ENCODE measurements at places on chromosomes 12 and 14.

- DNase-seq = no peak
Observed at GRCh38 chr12:107749083-107749482, 11.9 kb downstream of the PRDM4 start.

DNA sequence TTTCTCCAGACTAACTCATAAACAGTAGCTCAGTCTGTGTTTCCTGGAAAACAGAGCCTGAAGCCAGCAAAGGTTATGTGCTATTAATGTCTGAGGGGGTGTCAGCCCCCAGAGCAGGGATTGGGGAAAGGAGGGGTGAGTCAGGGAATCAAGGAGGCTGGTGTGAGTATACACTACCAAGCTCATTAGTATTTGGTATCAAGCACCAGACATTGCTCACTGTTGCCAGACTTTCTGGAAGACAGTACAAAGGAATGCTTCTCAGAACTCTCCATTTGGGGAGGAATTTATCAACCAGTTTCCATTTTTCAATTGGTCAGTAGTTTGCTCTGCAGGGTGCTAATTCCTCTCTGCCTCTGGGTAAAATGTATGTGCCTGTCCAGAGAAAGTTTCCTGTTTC, 443.4 kb downstream of the GLT1D1 start:
- DNase-seq = no peak

DNA sequence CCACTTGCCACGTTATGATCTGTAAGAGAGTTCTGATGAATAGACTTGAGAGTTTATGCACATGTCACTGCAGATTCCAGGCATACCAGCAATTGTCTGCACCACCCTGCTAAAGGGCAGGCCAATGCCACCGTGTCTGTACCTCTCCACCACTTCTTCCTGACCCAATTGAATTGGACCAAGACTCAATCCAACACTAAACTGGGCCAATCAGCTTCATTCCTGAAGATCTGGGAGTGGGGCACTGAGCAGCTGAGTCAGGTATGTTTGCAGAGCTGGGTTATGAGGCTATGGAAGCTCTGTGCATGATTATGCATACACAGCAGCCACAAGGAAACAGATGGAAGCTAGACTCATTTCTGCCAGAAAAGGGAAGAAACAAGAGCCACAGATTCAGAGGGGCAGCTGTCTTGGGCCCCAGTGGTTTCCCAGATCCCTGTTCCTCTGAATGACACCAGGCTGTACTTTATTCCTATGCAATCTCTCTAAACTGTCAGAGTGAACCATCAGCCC, 28.0 kb downstream of the DAO start:
- no peak for DNase-seq

DNA sequence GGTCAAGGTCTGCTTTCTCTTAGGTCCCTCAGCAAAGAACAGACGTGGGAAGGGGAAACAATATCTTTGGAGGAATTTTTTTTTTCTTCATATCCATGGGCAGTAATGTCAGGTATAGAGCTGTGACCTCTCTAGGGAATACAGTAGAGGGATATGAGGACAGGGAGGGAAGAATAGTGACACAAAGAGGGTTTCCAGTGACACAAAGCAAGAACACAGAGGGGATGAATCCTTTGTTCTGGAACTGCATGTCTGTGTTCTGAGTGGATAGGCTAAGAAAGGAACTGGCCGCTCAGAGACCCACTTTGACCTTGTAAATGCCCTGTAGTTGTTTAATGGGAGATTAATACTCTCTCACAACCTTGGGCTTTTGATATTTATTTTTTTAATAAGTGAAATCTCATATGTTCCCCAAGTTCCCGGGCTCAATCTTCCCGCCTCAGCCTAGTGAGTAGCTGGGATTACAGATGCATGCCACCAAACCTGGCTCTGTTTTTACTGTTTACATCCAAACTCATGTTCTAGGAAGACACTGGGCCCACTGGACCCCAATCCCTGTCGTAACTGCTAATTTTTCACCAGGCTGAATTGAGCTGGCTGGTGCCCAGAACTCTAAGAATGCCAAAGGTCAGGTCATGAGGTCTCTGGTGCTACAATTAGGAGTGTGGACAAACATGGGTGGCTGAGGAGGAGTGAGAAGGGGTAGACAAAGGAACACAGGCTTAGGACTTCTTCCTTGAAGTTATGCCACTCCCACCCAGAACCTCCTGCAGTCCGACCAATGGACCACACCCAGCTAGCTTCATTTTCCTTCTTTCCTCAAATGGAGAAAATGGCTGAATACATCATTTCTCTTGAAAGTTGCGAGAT, 9.1 kb upstream of the PLEKHH1 start:
- no peak for DNase-seq

GRCh38 chr14:92037989-92038388, 1.9 kb downstream of the TRIP11 start:
- no peak for DNase-seq

DNA sequence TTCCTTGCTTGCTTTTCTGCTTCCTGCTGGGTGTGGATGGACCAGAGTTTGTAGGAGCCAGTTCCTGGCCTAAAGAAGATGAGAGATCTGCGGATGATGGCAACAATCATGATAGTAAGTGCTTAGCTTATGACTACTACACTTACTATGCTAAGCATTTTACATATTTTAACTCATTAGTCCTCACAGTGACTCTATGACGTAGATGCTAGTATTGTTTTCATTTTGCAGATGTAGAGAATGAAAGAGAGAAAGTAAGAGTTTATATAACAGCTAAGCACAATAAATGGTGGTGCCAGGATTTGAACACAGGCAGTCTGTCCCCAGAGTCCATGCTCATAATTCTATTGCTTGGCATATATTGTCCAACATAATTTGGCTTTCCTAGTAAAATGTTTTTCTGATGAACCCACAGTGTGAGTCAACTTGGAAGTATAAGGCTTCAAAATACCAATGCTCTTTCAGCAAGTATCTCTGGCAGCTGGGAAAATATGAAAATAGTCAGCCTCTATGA, 363.2 kb upstream of the DDHD1 start:
- no peak for DNase-seq

DNA sequence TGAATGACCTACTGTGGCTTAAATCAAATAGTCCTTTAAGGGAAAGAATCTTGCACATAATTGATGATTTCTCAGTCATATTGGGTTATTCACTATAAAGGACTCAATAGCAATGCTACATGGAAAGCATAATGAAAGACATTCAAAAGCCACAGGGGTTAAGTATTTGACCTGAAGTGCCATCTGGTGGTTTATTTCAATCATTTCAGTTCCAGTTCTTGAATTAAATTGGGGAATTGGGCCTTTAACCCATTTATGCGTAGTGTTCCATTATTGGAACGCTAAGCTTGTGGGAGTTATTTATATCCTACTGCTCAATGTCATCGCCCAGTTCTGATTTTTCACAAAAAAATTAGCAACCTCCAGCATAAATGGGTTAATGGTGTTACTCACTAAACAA, 41.3 kb upstream of the C12orf71 start:
- no peak for DNase-seq

DNA sequence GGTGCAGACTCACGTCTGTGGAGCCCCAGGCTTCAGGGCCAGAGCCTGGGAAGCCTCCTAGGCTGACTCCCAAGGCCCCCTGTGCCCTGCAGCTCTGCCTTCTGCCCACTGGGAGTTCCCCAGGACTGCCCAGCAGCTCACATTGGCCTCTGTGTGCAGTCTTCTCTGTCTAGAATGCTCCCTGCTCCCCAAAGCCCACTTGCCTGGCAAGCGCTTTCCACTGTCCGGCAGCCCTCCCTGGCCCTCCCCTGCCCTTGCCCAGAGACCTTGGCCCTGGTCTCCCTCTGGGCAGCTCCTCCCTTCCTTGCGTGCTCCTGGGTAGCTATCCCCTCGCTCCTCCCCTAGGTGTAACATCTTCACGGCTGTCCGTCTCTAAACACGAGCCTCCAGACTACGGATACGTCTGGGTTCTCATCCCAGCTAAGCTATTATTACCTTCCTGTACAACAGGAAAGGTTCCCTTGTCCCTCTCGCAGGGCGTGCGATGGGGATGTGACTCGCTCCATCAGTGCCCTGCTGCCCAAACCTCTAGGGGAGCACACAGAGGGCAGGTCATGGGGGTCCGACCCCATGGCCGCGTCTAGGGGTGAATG, 325.5 kb upstream of the RTL1 start:
- no peak for DNase-seq

- DNase-seq = no peak
Observed at GRCh38 chr12:107349008-107349747, 255.8 kb upstream of the CRY1 start.
